RKO (cell line): ENCODE measurements at places on chromosomes 1 and 21.

- peak; percentile 9 for DNase-seq
Observed at GRCh38 chr1:246280551-246280950, 226.5 kb downstream of the SMYD3 start.

DNA sequence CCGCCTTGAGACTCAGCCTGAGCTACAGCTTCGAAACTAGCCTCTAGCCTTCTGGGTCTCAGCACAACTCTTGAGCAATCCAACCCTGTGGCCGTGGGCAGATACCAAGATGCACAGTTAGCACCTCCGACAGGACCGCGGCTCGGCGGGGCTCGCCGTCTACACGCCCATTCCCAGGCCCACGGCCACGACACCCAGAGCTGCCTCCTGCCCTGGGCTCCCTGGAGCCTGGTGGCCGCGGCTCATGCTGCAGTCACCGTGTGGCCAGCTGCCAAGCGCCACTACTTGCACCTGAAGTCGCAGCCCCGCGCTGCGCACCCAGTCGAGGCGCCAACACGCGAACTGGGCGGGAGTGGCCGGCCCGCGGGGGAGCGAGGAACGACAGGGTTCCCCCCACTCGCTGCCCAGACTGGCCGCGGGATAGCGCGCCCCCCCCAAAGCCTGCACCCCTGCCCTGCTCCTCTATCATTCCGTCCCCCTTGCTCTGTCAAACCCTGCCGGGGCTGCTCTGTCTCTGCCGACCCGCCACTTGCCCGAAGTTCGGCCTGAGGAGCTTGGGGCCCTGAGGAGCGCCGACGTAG is 729 bp upstream of the CDCA8 start:
- peak; percentile 73 for DNase-seq

DNA sequence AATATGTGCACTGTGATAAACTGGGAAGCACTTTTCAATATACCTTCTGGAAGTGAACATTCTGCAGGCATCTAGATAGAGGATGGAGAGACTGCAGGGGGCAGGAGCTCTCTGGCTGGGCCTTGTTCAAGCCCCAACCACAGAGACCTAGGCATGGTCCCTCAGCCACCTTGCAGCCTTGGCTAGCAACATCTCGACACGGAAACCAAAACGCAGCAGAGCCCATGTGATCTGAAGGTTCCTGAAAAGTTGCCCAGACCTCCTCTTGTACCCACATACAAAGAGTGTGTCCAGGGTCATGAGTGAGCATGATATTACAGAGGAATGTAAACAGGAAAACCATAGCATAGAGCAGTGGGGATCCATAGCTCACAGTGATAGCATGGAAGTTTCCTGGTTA is 33.1 kb upstream of the SAMD11 start:
- DNase-seq: no peak

DNA sequence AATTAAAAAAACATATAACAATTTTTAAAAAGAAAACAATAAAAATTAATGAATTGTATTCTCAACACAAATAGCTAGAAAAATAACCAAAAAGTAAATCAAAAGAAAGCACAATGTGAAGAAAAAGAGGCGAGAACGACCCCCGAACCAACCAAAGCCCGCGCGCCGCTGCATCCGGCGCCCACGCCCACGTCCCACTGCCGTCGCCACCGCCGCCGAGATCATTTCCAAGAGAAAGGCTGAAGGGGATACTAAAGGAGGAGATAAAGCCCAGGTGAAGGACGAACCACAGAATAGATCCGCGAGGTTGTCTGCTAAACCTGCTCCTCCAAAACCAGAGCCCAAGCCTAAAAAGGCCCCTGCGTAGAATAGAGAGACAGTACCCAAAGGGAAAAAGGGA is 11.8 kb upstream of the ABCB10 start:
- DNase-seq: no peak

DNA sequence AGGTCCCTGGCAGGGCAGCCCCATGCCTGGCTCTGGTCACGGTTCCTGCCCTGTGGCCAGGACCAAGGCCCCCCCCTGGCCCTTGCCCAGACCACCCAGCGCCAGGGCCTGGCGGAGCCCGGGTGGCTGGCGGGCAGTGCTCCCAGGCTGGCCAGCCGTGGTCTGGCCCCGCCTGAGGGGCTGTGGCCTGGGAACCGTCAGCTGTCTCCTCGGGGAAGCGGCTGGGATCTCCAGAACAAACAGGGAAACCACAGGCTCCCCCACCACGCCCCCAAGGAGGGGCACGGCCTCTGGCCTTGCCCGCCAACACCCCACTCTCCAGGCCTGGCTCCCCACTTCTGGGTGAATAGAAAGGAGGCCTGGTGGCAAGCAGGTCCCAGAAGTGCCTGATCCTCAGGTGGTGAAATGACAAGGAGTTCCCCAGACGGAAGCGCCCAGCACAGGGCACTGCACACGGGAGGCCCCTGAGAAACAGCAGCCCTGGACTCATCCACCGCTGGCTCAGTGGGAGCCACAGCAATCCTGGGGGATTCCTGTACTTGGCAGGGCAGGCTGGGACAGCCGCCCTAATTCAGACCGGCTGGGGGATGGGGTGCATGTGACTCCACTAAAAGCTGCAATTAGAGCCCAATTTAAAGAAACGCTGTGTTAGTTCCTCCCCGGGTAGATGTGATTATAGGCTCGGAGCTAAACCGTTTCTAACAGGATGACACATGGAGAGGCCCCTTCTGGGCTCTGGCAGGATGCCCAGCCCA is 78.9 kb downstream of the RAP1GAP start:
- DNase-seq: no peak

GRCh38 chr21:34582506-34583150 is 32.3 kb downstream of the RCAN1 start:
- no peak for DNase-seq

GRCh38 chr1:19437891-19438294 is 47.4 kb downstream of the CAPZB start:
- DNase-seq: no peak

DNA sequence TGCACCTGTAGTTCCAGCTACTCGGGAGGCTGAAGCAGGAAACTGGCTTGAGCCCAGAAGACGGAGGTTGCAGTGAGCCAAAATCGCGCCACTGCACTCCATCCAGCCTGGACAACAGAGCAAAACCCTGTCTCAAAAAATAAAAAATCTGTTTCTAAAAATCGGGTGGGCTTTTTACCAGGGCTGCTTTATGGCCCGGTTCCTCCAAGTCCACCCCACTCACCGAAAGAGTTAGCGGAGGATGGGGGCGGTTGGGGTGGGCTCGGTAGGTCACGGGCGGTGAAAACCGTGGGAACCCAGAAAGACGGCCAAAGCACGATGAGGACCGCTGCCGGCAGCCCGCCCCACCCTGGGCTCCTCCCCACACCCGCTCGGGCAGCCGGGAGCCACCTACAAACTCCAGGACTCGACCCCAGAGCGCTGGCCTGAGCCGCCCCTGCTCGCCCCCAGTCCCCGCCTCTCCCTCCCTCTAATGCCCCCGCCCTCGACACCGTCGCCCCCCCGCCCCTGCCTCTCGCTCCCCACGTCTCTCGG is 846 bp upstream of the PER3 start:
- DNase-seq: peak; percentile 72

DNA sequence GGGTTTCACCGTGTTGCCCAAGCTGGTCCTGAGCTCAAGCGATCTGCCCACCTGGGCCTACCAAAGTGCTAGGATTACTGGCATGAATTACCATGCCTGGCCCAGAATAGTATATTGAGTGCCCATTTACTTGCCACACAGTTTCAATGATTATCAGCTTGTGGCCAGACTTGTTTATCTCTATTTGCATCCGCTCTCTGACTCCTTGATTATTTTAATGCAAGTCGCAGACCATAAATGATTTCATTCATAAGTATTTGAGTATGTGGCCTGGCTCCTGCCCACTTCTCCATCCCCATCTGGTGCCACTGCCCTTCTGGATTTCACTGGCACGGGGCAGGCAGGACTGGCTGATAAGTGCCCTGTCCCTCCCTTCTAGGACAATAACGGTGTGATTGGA is 18.2 kb upstream of the TRNAU1AP start:
- no peak for DNase-seq

GRCh38 chr1:78178816-78179215 is 133.1 kb downstream of the GIPC2 start:
- no peak for DNase-seq

DNA sequence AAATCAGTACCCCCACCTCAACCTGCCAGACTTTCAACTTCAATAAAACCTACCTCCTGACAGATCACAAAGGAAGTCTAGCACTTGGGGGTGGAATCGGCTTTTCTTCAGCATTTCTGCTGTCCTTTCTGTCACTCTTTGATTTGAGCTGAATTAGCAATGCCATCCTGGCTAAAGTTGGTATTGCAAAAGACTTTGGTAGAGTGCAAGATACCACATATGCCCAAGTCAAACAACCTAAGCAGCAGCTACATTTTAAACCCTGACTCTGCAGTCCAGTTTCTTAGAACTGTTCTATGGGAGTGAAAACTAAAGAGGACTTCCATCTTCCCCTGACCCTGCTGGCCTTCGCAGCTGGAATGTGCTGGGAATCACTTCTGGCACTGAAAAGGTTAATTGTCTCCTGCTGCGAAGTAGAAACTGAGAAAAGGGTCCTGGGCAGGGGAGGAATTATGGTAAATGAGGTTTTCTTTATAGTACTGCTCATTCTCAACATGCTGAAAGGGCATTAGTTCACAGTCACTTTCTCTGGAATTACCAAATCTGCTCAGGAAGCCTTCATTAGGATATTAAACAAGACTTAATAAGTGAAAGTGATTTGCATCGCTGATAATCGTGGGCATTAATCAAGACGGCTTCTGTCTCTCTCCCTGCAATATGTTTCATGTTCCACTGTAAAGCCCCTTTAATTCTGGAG is 126.2 kb upstream of the SMYD2 start:
- DNase-seq: no peak

GRCh38 chr1:107787299-107787698 is 177.7 kb downstream of the VAV3 start:
- peak; percentile 2 for DNase-seq

- no peak for DNase-seq
Observed at GRCh38 chr1:38256072-38256471, 209.5 kb upstream of the POU3F1 start.

DNA sequence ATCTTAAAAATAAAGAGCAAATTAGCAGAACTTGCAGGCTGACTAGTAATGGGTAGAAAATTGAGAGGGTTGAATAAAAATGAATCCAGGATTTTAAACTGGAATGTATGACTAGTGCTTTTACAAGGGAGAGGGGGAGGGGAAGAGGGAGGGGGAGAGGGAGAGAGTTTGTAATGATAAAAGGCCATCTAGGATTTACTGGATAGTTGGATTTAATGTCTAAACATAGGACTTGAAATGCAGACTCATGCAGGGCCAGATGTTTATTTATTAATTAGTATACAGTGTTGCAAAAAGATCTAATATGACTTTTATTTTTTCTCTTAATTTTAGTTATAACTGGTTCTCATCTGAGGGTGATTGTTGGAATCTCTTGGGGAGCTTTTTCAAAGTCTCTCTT is 4.3 kb downstream of the ZNF326 start:
- DNase-seq: no peak

GRCh38 chr21:46067505-46068201 is 30.3 kb upstream of the COL6A2 start:
- no peak for DNase-seq

- no peak for DNase-seq
Observed at GRCh38 chr21:39366563-39366962, 17.7 kb upstream of the HMGN1 start.

GRCh38 chr1:226406401-226406881 is 1.5 kb downstream of the PARP1 start:
- peak; percentile 80 for DNase-seq

DNA sequence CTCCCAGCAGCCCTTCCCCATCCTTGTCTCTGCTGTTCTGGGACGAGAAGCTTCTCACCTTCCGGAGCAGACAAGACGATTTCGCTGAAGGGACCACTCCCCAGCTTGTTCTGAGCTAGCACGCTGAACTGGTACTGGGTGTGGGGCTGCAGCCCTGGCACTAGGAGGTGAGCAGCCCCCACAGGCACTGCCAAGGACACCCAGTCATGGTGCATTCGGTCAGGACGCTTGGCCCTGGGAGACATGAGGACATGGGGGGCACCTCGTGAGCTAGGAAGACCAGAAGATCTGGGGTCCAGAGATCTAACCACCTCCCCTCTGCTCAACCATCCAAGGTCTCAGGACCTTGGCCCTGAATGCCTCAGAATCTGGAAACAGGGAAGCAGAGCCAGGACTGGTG is 5.3 kb upstream of the TAGLN2 start:
- no peak for DNase-seq

DNA sequence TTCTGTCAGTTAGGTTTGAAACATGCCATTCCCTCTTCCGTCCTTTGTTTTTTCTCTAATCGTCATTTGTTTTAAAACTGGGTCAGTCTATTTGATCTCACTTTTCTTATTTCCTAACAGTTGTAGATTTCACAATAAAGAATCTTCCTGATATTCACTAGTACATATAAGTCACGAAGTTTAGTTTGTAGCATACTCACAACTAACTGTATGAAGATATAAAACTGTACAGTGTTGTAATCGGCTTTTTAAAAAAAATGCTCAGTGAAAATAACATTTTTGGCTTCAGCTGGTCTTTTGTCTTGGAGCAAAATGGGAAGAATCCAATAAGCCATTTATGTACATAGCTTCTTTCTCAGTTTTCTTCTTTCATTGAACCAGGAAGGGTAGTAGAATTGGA is 78.3 kb downstream of the NCAM2 start:
- no peak for DNase-seq

- DNase-seq: no peak
Observed at GRCh38 chr21:35236090-35236489, 187.0 kb upstream of the RUNX1 start.

- peak; percentile 31 for DNase-seq
Observed at GRCh38 chr1:11654137-11654938, at the start of the genes FBXO2 and FBXO44. FBXO2 (minus strand) TSS chr1:11654429; CDS start chr1:11654340, 89 bp downstream. FBXO44 (plus strand) TSS chr1:11654877; CDS start chr1:11655836, 959 bp downstream.

- no peak for DNase-seq
Observed at GRCh38 chr21:39611551-39612190, 1.1 kb upstream of the B3GALT5 start.

- no peak for DNase-seq
Observed at GRCh38 chr1:93328809-93329760, 16.6 kb upstream of the DR1 start.

DNA sequence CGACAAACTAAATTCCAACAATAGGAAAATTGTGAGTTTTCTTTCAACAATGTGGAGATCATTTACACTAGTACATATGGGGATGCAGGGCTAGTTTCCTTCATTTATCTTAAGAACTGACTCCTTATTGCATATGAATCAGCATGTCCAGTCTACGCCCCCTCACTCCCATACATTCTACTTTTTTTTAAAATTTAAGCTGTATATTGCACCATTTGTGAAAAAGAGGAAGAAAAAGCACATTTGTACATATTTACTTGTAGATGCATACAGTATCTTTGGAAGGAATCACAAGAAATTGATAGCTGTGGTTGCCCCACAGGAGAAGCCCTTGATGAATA is 15.9 kb downstream of the VPS26C start:
- no peak for DNase-seq

- DNase-seq: no peak
Observed at GRCh38 chr1:151713874-151714273, 2.7 kb downstream of the CELF3 start.

GRCh38 chr1:214453109-214453722 is 98.2 kb downstream of the PTPN14 start:
- DNase-seq: no peak

- DNase-seq: no peak
Observed at GRCh38 chr1:43879414-43879813, 54.2 kb upstream of the ARTN start.

- DNase-seq: no peak
Observed at GRCh38 chr1:11930571-11931445, 3.7 kb upstream of the PLOD1 start.
